Smooth muscle cell of the umbilical artery (primary cell): ENCODE measurements at places on chromosomes 3 and 15. TPM values are rescaled to one million over a fixed set of nuclear protein-coding genes. Genes with fewer than 3 reads are reported as not detected.

Gene SPINK8
- not detected in 2 replicates for total RNA-seq

Gene CTDSPL
- total RNA-seq: 16.3 and 22.7 TPM in 2 replicates

Gene PLSCR4
- total RNA-seq: 9.3 and 16.0 TPM in 2 replicates

Gene OR4M2
- total RNA-seq: not detected in 2 replicates

Gene SLC22A14
- 0.59 and 1.2 TPM in 2 replicates for total RNA-seq

Gene DNAJC13
- 62.7 and 95.3 TPM in 2 replicates for total RNA-seq

Gene ADAMTS9
- 5.3 and 6.5 TPM in 2 replicates for total RNA-seq

Gene C2CD4A
- total RNA-seq: not detected in 2 replicates

Gene NR2F2
- 4.8 and 27.3 TPM in 2 replicates for total RNA-seq

Gene DAG1
- 63.5 and 77.1 TPM in 2 replicates for total RNA-seq

Gene ETV5
- total RNA-seq: 37.7 and 58.2 TPM in 2 replicates

Gene RBPMS2
- total RNA-seq: not detected in 2 replicates

Gene FBXO40
- total RNA-seq: not detected in 2 replicates

Gene ITGB5
- 502 and 663 TPM in 2 replicates for total RNA-seq

Gene FAM3D
- not detected in 2 replicates for total RNA-seq

Gene PRRT3
- 2.4 and 3.0 TPM in 2 replicates for total RNA-seq

Gene GUCA1C
- not detected in 2 replicates for total RNA-seq

Gene DCUN1D1
- 37.4 and 38.5 TPM in 2 replicates for total RNA-seq

Gene CCDC39
- total RNA-seq: not detected in 2 replicates

Gene C3orf52
- 10.7 and 19.1 TPM in 2 replicates for total RNA-seq

Gene PLSCR5
- not detected in 2 replicates for total RNA-seq

Gene SAXO2
- 0.05 and 1.2 TPM in 2 replicates for total RNA-seq

Gene SOX14
- not detected in 2 replicates for total RNA-seq

Gene TM2D3
- 30.1 and 42.5 TPM in 2 replicates for total RNA-seq

Gene CLDN18
- total RNA-seq: not detected in 2 replicates

Gene BTBD1
- 125 and 133 TPM in 2 replicates for total RNA-seq

Gene VPS18
- 49.3 and 53.2 TPM in 2 replicates for total RNA-seq

Gene ZNF860
- 0.28 and 0.59 TPM in 2 replicates for total RNA-seq

Gene EXOSC7
- total RNA-seq: 43.8 and 65.0 TPM in 2 replicates

Gene ITIH1
- total RNA-seq: not detected in 2 replicates

Gene HCLS1
- total RNA-seq: 3.3 and 6.5 TPM in 2 replicates

Gene ACTRT3
- total RNA-seq: 3.4 and 4.8 TPM in 2 replicates

Gene OIP5
- total RNA-seq: 0.59 and 2.1 TPM in 2 replicates

Gene ARGFX
- total RNA-seq: not detected in 2 replicates

Gene CHST14
- 13.4 and 19.0 TPM in 2 replicates for total RNA-seq

Gene ZNF501
- 5.6 and 7.6 TPM in 2 replicates for total RNA-seq

Gene MCF2L2
- 0.30 and 0.37 TPM in 2 replicates for total RNA-seq

Gene SAMD7
- total RNA-seq: not detected in 2 replicates

Gene DISP2
- 0.09 and 0.30 TPM in 2 replicates for total RNA-seq

Gene LEO1
- total RNA-seq: 34.7 and 49.9 TPM in 2 replicates

Gene CCDC33
- total RNA-seq: 0.28 and 0.30 TPM in 2 replicates

Gene CKMT1A
- not detected in 2 replicates for total RNA-seq
